Dorsolateral prefrontal cortex (tissue), 122 donors: ENCODE measurements at places on chromosomes 16 and 17. TPM values are rescaled to one million over a fixed set of nuclear protein-coding genes. Genes with fewer than 3 reads are reported as not detected.

TAOK1 gene
- 127 TPM for total RNA-seq

C17orf67 gene
- total RNA-seq = 2.7 TPM

ATP2A3 gene
- 4.2 TPM for total RNA-seq

NXN gene
- 23.9 TPM for total RNA-seq

PPM1E gene
- total RNA-seq = 16.5 TPM

FAM83G gene
- 0.53 TPM for total RNA-seq

MYH3 gene
- 4.0 TPM for total RNA-seq

KCNJ12 gene
- 8.0 TPM for total RNA-seq

FGF11 gene
- 13.2 TPM for total RNA-seq

PRKCB gene
- 336 TPM for total RNA-seq

E2F4 gene
- total RNA-seq = 42.5 TPM

CSH1 gene
- not detected for total RNA-seq

GRAPL gene
- total RNA-seq = 2.2 TPM

SEPTIN1 gene
- total RNA-seq = 4.0 TPM

MMP25 gene
- total RNA-seq = 2.6 TPM

C16orf96 gene
- total RNA-seq = 1.1 TPM

CCL15 gene
- total RNA-seq = not detected

RMI2 gene
- 5.3 TPM for total RNA-seq

MT1F gene
- total RNA-seq = 78.5 TPM
